ENCODE measurements at places on chromosomes 4 and X.

- DNase-seq, result no peak
These were observed 609.3 kb downstream of the FSTL5 start for GRCh38 chr4:161554372-161554990.

- DNase-seq, result no peak
These were observed 679.2 kb downstream of the NLGN4X start for GRCh38 chrX:5549512-5549911.

DNA sequence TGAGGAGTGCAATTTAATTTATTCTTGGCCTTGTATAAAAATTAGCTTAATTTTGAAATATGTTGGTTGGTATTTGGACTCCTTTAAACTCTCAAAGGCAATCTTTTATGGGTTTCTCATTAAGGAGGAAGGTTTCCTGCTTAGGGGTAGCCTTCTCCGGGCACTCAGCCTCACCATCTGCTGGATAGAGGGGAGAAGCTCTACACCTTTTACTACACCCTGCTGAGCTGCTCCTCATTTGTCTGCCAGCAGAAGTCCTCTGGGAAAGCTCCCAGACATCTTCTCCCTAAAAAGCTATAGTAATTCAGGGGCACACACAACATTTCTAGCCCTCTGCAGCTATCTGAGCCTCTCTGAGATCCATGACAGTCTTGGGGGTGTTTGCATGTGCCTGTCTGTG, 179.1 kb downstream of the SOWAHB start:
- no peak for DNase-seq

GRCh38 chr4:38266616-38267015, 306.4 kb downstream of the PTTG2 start:
- no peak for DNase-seq

DNA sequence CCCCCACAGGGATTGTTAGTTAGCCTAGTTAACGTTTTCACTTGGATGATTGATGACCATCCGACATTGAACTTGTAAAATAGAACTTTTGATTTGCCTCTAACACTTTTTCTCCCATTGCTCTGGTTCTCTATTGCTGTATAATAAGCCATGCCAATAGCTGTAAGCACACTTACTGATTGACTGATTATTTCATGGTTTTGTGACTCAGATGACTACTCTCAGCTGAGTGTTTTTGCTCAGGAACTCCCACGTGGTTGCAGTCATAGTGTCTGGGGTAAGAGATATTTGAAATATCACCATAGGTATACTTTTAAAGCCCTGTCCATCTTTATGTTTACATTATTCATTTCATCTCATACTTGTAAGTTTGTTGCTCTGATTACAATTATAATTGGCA, 1285.5 kb downstream of the STIM2 start:
- no peak for DNase-seq

DNA sequence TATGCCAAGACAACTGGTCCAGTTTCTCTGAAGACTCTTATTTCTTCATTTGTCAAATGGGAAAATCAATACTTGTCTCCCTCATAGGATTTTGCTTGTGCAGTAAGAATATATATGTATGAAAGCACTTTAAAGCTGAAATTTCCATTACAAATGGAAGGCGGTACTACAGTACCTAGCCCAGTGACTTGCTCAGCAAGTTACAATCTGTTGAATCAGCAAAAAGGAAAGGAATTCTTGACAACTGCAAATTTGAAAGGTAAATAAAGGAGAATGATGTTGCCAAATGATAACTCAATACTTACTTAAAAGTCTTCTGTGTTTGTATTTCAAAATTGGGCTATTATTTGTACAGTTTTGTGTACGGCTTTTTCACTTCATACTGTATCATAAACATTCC, 71.1 kb downstream of the PKD2 start:
- no peak for DNase-seq

- no peak for DNase-seq
These were observed 63.6 kb downstream of the DCX start for GRCh38 chrX:111348429-111348828.

GRCh38 chrX:32150141-32150540, 1061.2 kb downstream of the DMD start:
- no peak for DNase-seq

DNA sequence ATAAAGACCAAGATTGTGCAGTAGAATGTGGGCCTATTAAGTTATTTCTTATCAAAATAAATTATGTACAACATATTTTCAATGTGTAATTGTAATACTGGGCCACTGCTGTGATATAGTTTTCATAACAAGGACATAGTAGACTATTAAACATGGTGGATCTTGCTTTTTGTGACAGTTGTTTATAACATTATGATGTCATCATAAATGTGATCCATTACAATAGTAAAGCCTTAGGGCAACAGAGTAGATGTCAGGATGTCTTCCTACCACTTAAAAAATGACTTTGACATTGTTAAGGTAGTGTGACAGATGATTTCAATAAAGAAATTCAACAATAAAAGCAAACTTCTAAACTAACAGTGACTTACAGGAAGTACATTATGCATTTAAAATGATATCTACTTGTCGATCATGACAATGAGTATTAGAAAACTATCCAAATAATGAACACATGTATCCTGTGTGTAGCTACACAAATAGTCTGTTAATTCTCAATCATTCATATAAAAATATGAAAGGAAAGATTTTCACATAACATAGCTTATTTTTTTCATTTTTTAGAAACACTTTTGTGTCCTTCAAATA, 5.3 kb upstream of the AGA start:
- no peak for DNase-seq

GRCh38 chr4:108432418-108432817, 188.0 kb upstream of the RPL34 start:
- DNase-seq, result no peak

DNA sequence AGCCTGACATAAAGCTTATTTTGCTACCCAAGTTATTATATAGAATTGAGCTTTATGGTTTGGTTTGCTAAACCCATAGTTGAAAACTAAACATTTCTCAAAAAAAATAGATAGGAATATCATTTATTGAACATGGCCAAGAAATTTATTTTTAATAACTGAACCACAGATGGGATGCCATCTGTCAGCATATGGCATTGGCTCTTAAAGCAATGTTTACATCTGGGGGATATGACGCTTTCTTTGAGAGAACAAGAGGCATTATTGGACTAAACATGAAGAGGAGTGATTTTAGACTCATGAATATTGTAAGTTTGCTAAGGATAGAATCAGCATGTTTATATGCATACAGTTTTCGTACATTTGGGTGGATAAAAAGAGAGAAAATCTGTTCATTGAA, 132.6 kb upstream of the SLIT2 start:
- no peak for DNase-seq

Measured in D341Med (cell line).